Stimulated activated CD4-positive, alpha-beta T cell treated with anti-CD3 and anti-CD28 coated beads, Interleukin-12 subunit alpha, Interleukin-12 subunit beta, amount 100 ng/mL, for 4 hours (primary cell): ENCODE measurements at places on chromosomes 7 and 10.

DNA sequence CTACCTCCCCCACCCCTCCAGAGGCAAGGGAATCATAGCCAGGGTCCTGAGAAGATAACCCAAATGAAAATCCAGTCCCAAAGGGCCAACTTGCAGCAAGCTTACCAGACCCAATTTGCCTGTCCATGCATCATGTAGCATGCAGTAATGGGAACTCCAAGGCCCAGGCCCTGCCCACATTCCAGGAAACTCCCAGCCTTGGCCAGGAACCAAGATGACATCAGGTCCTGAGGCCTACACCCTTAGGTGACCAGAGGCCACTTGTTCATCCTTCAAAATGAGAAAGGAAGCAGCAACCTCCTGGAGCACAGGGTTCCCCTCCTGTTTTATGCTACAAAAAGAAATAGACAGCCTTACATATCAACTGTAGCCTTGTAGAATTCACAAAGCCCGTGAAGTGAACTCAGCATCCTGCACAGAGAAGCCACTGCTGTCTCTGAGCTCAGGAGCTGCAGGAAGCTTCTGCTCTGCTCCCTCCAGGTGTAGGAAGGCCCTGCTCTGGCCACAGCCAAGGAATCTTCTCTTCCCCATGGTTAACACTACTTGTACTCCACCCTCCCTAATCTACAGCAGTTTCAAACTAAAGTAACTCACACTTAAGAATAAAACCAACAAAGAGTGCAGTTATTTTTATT lies 30.3 kb upstream of the GRB10 start:
- no peak for DNase-seq

DNA sequence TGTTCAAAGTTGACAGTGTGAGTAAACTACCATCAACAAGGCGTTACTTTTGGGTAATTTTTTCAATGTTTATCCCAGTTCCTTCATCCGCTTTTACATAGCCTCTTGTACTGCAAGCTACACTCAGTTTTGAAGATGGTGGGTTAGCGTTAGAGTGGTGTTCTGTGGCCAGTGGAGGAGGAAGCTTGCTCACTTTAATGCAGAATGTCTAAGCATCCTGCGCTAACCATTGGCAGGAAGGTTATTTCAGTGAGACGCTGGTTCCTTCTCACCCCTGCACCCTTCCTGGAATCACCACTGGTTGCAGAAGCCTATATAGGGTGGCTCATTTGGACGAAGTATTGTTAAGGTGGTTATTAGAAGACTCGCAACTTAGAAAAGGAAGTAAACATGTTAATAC lies 159.1 kb downstream of the CELF2 start:
- DNase-seq = no peak

DNA sequence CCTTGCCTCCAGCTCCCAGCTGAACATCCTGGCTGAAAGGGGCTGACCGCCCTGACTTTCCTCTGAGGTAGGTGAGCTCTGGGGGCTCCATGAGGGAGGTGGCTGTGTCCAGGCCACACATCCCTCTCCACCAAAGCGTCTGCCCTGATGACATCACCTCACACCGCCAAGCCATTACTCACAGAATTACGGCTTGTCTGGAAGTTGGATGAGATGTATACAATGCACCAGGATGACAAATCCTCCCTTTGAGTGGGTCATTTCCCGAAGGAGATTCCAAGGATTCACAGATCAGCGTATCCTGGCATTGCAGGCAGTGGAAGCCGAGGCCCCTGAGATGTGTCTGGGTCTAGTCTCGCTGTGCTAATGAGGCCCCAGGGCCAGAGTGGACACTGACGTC lies 15.1 kb upstream of the RET start:
- no peak for DNase-seq

DNA sequence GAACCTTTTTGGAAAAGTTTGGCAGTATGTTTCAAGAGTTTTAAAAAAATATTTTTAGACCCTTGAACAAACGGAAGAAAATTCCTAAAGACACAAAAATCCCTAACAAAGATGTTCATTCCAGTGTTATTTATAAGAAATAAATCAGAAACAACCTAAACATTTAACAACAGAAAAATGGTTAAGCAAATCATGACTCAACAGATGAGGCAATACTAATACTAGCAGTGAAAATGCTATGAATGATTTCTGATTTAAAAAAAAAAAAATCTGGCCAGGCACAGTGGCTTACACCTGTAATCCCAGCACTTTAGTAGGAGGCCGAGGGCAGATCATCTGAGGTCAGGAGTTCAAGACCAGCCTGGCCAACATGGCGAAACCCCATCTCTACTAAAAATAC lies 61.0 kb downstream of the ARHGAP12 start:
- DNase-seq = no peak

GRCh38 chr7:22223807-22224206 lies 133.1 kb downstream of the RAPGEF5 start:
- no peak for DNase-seq

DNA sequence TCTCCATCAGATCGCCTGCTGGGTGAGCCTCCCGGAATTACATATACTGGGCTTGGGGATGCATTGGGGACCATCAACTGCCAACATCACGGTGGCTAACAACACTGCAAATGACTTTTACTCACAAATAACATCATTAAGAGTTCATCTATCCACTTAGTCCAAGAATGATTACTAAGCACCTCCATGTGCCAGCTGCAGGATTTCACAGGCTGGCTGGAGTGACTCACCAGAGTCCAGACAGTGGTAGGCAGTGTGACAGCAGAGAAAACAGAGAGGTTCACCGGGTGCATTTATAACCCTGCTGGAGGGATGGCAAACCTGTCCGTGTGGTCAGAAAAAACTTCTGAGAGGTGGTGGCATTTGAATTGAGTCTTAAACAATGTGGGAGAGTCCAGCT lies 3.2 kb upstream of the IGFBP3 start:
- DNase-seq = no peak

- no peak for DNase-seq
Observed at GRCh38 chr7:9097565-9098060, 664.2 kb downstream of the NXPH1 start.

GRCh38 chr7:116999311-116999710 lies 46.0 kb downstream of the ST7 start:
- no peak for DNase-seq

GRCh38 chr10:11146402-11147171 lies 128.9 kb downstream of the CELF2 start:
- DNase-seq = no peak

DNA sequence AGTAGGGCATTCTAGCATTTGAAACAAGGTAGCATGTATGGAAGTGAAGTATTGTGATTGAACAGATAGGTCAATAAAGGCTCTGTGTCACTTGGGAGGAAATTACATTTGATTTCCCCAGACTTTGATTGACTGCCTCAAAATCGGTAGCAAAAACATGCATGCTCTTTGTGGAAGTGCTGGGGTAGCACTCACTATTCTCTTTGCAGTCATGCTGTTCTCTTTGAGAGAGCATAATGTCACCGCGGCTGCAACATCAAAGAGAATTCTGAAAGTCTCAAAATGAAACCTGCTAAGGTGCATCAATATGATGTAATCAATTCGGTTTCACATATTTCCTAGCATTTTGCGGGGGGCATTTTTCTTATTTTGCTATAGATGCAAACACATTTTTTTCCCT lies 64.2 kb downstream of the ARMC3 start:
- DNase-seq = peak; percentile 3

DNA sequence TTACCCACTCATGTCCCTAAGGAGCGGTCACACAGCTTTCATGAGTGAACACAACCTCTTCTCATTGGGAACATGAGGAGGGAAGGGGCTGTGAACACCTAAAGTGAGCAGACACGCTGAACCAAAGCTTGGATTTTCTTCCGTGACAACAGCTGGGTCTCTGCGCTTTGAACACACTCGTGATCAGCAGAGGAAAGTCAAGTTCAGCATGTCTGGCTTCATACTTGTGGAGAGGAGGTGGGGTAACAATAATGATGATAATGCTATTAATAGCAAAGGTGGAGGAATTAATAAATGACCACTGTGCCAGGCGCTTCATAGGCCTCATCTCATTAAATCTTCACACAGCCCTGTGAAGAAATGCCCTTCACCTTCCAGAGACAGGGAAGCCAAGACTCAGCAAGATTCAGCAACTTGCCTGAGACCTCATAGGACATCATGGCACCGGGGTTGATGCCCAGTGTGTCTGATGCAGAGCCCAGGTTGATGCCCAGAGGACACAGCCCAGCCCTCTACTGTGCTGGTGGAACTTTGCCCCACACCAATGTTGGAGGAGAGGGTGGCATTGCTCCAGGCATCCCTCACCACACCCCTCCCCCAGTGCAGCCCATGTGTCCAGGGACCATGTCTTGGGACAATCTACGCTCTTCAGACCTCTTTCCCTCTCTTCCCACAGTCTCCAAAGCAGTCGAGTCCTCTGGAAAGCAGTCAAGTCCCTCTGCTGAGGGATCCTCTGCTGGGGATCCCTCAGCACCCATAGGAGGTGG lies 40.6 kb downstream of the GSDME start:
- DNase-seq = no peak

DNA sequence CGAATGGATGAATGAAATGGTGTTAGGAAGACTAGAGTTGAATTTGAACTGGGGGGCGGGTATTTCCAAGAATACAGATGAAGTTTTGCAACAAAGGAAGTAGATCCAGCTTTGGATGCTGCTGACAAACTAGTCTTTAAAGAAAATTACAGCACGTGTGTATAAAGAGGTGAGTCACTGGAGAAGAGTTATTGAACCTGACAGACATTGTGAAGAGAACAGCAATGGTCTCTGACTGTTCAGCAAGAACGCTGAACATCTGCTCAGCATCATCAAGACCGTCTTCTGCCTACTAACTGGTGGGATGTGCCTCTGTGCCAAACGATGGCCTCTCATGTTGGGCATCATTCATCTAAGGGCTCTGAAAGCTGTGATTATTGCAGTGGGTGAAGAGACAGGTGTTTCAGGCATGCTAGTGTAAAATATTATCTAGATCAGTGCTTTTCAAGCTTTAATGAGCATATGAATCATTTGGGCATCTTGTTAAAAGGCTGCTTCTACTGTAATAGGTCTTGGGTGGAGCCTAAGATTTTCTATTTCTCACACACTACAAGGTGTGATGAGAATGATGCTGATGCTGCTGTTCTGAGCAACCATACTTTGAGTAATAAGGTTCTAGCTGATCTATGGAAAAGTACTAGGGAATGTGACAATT lies 291.3 kb downstream of the PTEN start:
- no peak for DNase-seq

DNA sequence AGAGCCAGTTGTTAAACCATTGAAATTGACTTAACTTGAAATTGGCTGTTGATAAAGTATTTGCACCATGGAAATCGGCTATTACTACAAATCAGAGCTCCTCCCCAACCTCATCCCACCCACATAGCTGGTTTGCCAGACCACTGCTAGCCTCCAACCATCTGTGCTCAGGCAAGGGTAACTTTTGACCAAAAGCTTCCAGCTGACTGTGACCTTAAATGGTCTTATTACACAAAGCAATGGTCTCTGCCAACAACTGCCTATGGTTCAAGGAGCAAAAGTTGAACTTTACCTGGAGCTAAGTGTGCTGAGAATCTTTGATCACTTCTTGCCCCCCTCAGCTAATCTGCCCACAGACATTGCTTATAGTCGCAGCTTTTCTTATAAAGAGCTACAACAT lies 48.5 kb upstream of the ADRB1 start:
- DNase-seq = no peak

DNA sequence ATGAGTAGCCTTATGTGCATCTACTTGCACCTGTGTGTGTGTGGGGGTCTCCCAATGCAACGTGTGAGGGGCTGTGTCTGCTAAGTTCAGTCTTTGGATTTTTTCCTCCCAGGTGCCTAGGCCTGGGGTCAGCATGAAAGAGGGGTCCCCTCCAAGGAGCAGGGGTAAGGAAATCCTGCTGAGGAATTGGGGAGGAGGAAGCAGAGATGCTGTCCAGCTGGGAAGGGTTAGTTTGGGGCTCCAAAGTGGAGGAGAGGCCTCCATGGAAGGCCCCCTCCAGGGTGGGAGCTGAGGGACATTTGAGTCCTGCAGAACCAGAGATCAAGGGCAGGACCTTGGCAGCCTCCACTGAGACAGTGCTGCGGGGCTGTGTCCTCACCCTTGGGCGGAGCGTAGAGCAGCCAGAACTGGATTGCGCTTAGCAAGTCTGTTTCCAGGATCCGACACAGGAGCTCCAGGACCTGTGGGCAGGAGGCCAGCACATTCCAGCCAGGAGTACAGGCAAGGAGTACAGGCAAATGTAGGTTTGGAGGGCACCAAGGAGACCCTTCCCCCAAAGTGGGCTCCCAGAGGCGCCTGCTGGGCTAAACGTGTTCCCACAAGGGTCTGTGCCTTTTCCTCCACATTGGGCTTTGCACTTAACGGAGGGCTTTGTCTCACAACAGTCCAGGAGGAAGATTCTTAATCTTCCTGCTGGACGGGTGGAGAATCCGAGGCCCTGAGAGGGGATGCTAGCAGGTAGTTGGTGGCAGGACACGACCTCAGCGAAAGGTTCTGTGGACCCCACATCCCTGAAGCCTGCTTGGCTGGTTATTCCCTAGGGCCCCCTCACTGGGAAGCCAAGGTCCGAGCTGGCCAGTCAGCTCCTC lies 10.1 kb downstream of the TBATA start:
- no peak for DNase-seq

DNA sequence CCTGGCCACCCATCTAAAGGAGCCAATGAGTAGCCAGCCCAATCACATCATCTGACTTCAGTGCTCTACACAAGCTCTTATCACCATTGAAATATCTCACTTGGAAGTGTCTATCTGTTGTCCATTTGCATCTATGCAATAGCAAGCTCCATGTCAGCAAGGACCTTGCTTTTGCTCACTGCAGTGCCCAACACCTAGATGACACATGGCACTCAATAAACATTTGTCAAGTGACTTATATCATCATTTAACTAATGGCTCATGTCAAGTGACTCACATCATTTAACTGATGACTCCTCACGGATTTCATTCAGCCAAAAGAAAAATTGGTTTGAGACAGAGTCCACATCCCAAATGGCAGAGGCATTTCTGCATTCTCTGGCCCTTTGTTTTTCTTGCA lies 92.9 kb upstream of the ADAM12 start:
- DNase-seq = no peak

- no peak for DNase-seq
Observed at GRCh38 chr7:139782932-139783331, 5.1 kb upstream of the HIPK2 start.

- no peak for DNase-seq
Observed at GRCh38 chr10:95964756-95965155, 57.0 kb downstream of the CC2D2B start.

- no peak for DNase-seq
Observed at GRCh38 chr10:99466632-99467223, 36.3 kb upstream of the GOT1 start.

GRCh38 chr7:24795407-24795767 lies 38.1 kb upstream of the GSDME start:
- no peak for DNase-seq

DNA sequence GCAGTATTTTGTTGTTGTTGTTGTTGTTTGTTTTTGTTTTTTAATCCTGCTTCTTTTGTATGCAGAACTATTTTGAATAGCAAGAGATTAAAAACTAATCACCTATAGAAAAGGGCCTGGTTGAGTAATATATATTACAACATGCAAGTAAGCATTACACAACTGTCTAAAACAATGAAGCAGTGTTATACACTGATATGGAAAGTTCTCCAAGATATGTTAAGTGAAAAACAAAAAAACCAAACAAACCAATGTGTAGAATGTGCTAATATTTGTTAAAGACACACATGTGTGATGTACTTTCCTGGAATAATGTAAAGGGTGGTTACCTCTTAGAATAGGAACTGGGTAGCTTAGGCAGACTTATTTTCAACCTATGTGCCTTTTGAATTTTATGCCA lies 117.4 kb downstream of the ZNF365 start:
- no peak for DNase-seq

- DNase-seq = no peak
Observed at GRCh38 chr7:990352-990932, 7.5 kb downstream of the CYP2W1 start.

- peak; percentile 60 for DNase-seq
Observed at GRCh38 chr10:62038609-62039190, 137.2 kb downstream of the ARID5B start.
